ENCODE measurements at places on chromosomes 3 and 15. TPM values are rescaled to one million over a fixed set of nuclear protein-coding genes. Genes with fewer than 3 reads are reported as not detected.

GRCh38 chr3:129038121-129038855 lies 22.3 kb upstream of the GP9 start:
- DNase-seq, result no peak

- peak; percentile 65 for DNase-seq
These were observed 7.7 kb downstream of the BCL6 start for GRCh38 chr3:187737368-187738070.

DNA sequence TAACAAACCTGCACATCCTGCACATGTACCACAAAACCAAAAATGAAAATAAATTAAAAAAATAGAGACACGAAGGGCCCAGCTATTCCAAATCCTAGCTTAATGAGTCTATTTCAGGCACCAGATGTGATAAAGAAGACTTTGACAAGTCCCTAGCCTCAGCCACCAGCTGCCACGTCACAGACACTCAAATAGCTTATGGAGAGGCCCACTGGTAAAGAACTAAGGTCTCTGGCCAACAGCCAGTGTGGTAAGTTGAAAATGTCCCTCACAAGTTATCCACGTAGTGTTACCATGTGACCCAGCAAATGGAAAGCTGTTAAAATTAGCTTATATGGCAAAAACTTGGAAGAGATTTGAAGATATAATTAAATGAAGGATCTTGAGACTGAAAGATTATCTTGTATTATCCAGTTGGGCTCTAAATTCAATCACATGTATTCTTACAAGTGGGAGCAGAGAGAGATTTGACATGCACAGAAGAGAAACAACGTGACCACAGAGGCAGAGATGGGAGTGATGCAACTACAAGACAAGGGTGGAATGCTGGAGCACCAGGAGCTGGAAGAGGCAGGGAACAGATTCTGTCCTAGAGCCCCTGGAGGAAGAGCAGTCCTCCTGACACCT lies 10.9 kb downstream of the ACSBG1 start:
- no peak for DNase-seq

GRCh38 chr3:10356461-10356981 lies 35.6 kb upstream of the SEC13 start:
- DNase-seq, result peak; percentile 74

GRCh38 chr3:131503320-131503635 lies 507 bp upstream of the MRPL3 start:
- no peak for DNase-seq

DNA sequence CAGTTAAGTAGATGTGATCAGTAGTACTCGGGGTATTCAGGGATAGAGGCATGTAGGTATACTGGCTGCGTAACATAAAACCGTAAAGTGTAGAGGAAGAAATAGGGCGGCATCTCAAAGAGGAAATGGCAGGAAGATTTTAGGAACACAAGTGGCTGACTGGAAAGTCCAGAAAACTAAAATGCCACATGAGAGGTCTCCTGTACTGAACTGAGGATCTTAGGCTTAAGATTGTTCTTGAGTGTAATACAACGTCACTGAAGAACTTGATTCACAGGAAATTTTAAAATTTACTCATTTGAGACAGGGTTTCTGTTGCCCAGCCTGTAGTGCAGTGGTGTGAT lies 2.3 kb upstream of the LMLN start:
- no peak for DNase-seq

- DNase-seq, result no peak
These were observed 24.7 kb upstream of the OR5K4 start for GRCh38 chr3:98328933-98329332.

Gene PPP1R14D
- total RNA-seq, result 0.33 TPM

Gene RTP4
- 0.11 TPM for total RNA-seq

Gene EFHB
- total RNA-seq, result not detected

All from PC-3 (cell line).